ENCODE measurements at places on chromosomes 7 and 10.

- DNase-seq: peak; percentile 71
Observed at GRCh38 chr10:102775935-102776669, 32.4 kb downstream of the WBP1L start.

DNA sequence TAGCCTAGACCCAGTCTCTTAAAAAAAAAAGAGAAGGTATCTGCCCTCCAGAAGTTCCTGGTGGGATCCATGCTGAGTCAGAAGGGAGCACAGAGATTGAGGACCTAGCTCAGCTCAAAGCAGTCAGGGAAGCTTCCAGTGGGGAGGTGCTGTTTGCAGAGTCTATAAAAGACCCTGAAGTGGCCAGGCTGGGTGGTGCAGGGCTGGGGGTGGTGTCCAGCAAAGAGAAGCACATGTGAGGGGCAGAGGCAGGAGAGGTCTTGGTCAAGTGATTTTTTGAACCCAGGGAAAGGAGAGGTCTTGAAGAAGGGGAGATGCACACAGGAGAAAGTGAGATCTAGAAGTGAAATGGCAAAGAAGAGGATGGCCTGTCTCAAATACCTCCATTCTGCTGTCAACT lies 130.4 kb upstream of the PODXL start:
- no peak for DNase-seq

- no peak for DNase-seq
Observed at GRCh38 chr7:155204744-155205367, 92.8 kb upstream of the INSIG1 start.

GRCh38 chr10:110858297-110858934 lies 13.3 kb upstream of the PDCD4 start:
- no peak for DNase-seq

DNA sequence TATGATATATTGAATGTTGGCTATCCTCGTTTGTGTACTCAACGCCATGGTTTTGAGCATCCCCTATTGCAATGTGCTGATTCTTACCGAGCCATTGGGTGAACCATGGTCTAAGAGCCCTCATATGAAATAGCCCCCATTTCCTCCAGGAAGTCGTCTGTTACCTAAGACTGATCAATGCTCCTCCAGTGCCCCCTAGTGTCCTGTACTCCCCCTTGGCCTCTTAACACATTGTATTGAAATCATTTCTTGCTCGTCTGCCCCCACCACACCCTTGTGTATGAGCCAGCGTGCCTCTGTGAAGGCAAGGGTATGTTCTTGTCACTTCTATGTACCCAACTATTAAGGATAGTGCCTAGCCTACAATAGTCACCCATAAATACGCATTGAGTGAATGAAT lies 11.2 kb upstream of the SLC35B4 start:
- DNase-seq: no peak

GRCh38 chr10:42985436-42986316 lies 91.2 kb upstream of the RET start:
- DNase-seq: no peak

DNA sequence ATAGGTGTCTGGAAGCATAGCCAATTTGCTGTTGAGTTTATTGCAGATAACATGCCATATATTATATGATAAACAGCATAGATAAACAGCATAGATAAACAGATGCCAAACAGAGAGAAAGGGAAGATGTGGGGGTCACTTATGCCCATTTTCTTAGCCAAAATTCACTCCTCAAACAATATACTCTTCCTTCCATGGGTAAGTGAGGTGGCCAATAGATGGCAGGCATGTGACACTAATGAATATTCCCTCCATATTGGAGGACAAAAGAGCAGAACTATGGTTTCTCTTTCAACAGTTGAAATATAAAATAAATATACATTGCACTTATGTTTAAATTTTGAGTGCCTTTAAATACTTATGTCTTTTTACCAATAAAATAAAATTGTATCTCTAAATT lies 1212.8 kb downstream of the REEP3 start:
- DNase-seq: no peak

DNA sequence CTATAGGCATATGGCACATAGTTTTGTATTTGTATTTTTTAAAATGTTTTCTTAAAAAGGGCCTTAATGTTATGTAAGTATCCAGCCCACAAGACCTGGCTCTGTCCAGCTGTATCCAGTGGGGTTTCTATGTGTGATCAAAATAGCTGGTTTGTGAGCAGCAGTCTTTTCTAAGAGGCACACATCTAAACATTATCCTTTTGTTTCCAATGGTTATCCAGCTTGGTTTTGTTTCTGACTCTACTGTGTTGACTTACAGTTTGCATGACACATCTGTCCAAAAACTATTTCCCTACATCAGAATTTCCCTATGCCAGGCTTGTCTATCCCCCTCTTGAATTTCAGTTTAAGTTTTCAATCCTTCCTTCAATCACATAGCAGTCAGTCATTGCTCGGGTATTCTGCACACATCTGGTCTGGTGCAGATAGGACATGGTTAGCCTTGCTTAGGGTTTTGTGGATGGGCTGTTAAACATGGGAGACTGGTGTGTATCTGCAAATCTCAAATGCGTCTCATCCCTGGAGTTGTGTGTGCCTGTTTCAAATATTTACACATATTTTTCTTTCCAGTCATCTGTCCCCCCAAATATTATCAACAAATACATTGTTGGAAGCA lies 104.2 kb downstream of the SAMD9 start:
- no peak for DNase-seq

- DNase-seq: no peak
Observed at GRCh38 chr7:87151729-87152111, 533 bp upstream of the DMTF1 start.

- DNase-seq: no peak
Observed at GRCh38 chr10:91901784-91902677, 7.3 kb downstream of the FGFBP3 start.

GRCh38 chr7:28389504-28390395 lies 22.6 kb upstream of the CREB5 start:
- no peak for DNase-seq

DNA sequence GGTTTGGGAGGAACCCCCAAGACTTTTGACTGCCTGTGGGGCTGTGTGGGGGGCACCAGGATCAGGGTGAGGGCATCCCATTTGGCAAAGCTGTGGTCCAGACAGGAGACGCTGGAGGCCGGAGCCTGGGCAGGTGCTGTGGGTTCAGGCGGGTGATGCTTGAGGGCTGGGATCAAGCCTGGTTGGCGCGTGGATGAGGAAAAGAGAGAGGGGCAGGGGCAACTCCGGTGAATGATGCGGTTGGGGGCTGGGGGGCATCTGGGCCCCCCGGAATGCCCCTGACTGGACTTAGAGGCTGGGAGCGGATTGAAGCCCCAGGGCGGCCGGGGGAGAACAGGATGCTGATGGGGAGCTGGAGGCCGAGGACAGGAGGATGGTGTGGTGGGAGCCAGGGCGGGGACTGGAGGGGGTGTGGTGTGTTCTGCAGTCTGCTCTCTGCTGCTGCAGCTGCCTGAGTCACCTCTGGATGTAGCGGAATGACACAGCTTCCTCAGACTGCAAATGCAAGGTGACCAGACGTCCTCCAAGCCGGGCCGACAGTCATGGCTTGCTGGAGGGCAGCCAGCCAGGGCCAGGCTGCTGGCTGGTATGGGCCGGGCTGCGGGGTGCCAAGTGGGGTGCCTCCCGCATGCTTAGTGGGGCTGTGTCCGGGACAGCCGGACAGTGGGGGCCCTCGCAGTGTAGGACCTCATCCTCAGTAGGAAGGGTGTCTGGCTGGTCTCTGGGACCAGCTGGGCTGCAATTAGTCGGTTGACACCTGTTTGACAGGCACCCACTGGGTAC lies 3.2 kb downstream of the MAFK start:
- DNase-seq: no peak

GRCh38 chr10:10967029-10967428 lies 50.6 kb upstream of the CELF2 start:
- no peak for DNase-seq

DNA sequence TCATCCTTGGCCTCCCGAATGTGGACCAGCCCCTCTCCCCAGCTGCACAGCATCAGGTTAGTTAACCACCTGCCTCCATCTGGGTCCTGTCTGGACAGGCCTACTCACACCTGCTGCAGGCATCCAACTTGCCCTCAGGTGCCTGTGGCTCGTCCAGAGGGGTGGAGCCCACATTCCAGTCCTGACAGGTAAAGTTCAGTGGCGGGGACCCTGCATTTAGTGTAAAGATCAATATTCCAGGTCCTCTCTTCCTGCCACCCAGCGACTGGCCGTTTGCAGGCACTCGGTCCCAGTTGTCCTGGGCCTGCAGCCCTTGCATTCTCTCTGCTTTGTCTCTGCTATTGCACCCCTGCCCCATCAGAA lies 15.0 kb downstream of the HTRA1 start:
- DNase-seq: no peak

DNA sequence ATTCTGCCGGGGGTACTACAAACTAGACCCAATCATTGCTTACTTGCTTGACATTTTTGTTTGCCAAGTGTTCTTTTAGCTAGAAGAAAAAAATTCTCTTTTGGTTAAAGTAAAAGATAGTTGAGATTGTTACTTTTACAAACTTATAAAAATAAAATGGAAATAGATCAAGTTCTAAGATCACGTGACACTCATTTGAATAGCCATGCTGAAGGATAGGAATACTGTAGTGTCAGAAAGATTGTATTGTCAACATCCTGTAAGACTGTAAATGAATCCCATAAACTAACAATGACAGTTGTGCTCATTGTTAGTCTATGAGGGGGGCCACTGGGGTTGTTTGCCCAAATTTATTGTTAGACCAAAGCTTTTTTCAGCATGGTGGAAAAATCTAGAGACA lies 10.5 kb downstream of the NRG3 start:
- DNase-seq: no peak

- no peak for DNase-seq
Observed at GRCh38 chr10:112269266-112269665, 13.9 kb upstream of the TECTB start.

Data from hypothalamus (tissue), 51 donors.